ENCODE measurements at places on chromosomes 5 and 9.

- no peak for DNase-seq
Measured at GRCh38 chr9:129852579-129852978, 17.3 kb downstream of the USP20 start.

- DNase-seq, result no peak
Measured at GRCh38 chr5:109168151-109168550, 241.6 kb downstream of the PJA2 start.

DNA sequence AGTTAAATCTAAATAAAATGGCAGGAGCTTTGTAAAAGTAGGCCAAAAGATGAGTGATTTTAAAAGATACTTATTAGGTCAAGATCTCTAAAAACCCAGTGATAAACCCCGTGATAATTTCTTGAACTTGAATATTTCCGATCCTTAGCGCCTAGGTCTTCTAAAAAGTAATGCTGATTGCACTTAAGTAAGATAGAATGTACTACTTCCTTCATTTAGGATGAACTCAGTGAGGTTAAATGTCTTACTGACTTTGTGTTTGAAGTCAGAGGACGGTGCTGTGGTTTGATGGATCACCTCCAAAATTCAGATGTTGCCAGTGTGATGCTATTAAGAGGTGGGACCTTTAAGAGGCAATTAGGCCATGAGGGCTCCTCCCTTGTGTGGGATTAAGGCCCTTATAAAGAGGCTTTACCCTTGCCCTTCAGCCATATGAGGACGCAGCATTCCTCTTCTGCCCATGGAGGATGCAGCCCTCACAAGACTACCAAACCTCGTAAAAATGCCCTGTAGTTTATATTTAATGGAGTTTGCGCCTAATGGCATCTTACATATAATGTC, 130.1 kb downstream of the TRIO start:
- DNase-seq, result no peak

GRCh38 chr9:131703697-131704096, 36.2 kb downstream of the RAPGEF1 start:
- DNase-seq, result no peak

DNA sequence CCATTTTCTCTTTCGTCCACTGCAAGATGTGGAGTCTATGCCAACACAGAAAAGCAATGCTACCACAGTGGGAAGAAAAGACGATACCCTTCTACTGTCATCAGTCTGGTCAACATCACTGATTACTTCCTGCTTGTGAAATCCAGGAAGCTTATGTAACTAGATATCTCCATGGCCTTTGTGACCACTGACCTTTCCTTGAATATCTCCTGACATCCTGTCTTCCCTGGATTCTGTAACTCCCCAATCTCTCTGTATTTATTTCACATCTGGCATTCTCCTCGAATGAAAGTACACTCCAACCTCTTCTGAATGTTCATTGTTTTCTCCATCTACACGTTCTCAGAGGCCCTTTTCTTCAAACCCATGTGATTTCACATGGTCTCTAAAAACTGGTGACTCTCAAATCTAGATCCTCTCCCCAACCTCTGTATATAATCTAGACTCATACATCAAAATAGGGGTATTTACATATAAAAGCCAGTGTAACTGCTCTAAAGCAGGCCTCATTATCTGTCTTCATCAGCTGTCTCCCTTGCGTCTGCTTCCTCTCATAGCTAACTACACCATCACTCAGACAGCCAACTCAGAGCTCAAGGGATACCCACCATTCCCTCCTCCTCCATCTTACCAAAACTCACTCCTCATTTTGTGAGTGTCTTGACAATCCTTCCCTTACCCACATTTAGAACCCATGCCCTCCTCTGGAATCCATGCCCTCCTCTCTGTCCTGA, 156.8 kb downstream of the SEMA5A start:
- DNase-seq, result no peak

DNA sequence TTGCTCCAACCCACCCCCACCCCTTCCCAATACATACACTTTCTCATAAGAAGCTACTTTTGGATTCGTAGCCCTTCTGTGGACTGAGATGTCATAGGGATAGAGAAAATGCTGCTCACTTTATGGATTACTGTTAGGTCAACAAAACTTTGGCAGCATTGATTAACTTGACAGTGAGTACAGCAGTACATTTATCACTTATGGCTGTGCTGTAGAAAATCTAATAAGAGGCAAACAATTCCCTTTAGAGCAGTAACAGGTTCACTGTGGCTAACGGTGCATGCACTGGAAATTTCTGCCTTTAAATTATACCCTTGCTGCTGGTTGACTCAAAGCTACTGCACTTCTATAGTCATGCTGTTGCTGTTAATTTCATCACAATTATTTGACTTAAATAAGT, 59.2 kb downstream of the PPIC start:
- no peak for DNase-seq

DNA sequence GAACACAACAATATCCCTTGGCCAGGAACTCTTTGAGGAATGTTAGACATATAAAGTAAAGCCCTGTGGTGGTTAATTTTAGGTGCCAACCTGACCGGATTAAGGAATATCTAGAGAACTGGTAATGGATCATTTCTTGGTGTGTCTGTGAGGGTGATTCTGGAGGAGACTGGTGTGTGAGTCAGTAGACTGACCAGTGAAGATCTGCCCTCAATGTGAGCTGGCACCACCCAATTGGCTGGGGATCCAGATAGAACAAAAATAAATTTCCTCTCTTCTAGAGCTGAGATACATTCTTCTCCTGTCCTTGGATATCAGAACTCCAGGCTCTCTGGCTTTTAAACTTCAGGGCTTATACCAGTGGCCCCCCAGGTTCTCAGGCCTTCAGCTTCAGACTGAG, 56.2 kb upstream of the TNPO1 start:
- peak; percentile 51 for DNase-seq

DNA sequence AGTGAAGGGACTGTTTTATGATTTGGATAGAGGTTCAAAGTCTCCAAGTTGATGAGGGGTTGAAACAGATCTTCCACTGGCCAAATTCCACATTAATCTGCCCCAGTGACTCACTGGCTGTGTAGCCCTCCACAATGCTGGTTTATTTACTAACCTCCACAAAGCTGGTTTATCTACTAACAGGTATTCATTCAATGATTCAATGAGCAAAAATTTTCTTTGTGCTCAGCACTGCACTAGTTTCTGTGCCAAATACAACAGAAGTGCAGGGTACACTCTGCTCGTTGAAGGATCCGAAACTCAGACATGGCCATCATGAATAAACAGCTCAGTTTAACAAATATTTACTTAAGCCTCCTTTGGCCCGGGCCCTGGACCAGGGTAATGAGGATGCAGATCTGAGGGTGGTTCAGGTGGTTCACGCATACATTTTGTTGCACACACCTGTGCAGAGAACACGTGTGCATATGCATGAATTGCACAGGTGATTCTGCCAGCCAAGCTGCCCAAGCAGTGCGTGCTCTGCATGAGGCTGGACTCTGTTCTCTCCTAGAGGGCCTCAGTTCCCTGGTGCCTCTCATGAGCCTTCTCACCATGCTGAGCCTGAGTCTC, 71.0 kb downstream of the SH3PXD2B start:
- no peak for DNase-seq

DNA sequence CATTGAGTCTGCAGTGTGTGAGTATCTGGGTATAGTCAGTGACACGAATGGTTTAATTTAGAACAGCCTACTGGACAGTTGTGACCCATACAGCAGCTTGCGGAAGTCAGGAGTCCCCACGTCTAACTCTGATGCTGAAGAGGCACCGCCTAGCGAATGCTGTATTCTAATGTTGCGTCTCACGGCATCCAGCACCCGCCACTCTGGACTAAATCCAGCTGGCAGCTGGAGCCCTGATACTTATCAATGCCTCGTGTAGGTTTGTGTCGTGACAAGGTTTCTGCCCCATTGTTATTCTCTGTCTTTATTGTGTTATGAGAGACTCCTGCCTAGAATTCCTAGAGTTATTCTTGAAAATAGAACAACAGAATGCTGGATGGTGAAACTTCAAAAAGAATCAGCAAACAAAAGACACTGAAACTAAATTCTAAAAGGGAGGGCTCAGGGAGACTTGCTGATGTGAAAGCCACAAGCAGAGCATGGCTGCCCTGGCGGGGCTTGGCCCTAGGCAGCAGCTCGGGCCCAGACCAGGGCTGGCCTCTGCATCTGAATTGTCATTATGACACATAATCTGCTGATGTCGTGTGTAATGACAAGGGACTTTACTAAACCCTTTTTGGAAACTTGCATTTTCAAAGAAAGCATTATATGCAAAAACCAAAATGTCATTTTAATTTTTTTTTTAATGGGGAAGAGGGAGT, 123.5 kb upstream of the ICE1 start:
- DNase-seq, result no peak

DNA sequence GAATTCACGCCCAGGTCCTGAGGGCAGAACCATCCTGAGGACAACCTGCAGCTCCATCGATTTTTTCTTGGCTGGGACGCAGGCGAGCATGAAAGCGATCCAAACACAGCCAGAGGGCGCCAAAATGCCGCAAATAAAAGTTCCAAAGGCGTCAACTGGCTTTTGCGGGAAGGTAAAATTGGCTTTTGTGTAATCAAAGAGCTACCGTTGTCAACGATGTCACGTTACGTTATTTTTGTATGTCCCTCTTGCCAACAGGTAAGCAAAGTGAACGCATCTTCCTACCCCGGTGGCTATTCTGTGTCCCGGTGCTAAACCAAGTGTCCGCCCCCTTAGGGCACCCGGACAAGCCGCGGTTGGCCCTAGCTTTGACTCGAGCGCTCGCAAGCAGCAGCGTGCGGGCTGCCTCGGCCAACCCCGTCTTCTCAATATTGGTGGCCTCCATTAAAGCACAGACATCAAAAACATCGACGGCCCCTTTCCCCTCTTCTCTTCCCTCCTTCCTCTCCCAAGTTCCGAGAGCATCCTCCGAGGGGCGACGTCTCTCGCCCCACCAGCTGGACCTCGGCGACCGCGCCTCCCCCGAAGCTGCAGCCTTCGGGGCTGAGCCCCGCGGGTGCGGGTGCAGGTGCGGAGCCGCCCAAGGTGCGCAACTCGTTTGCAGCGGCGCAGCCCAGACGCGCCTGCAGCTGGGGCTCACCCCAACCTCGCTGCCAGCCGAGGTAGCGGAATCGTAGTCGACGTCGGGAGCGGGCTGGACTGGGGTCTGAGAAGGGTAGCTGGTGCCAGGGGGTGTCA, 1.1 kb upstream of the BASP1 start:
- DNase-seq, result peak; percentile 74
